ENCODE measurements at places on chromosomes 6 and 20. TPM values are rescaled to one million over a fixed set of nuclear protein-coding genes. Genes with fewer than 3 reads are reported as not detected.

Gene GCNT2
- 0.79 TPM for total RNA-seq

Gene NOX3
- not detected for total RNA-seq

GRCh38 chr6:140274548-140274947 lies 900.1 kb upstream of the CITED2 start:
- no peaks in the 10 kb centered on the region for H3K36me3 ChIP-seq
- H3K27me3 ChIP-seq: no peaks in the 10 kb centered on the region
- no peak overlapping the region for H3K4me3 ChIP-seq

GRCh38 chr6:10403385-10404106 lies 11.3 kb downstream of the TFAP2A start:
- peak overlapping the region; percentile 6 for H3K27ac ChIP-seq
- H3K4me3 ChIP-seq: peak overlapping the region; percentile 36
- peaks cover 52% of the 10 kb centered on the region for H3K27me3 ChIP-seq
- H3K4me1 ChIP-seq: peaks cover 13% of the 10 kb centered on the region

DNA sequence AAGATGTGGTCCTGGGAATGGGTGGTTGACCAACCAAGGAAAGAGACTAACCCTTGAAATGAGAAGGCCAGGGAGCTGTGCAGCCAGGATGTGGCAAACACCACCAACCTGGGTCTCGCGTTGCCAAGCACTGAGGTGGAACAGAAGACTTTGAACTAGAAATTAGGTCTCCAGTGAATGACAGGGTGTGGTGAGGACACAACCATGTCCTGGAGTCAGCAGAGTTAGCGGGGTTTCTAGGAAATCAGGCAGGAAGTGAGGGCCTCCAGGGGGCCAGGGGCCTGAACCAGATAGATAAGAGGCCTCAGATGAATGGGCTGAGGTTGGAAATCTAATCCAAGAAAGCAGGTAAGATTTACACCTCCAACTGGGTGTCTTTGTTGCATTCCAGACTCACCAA lies 353.3 kb upstream of the ARID1B start:
- no peak for DNase-seq
- H3K4me3 ChIP-seq: no peak overlapping the region
- H3K27me3 ChIP-seq: peaks cover 3% of the 10 kb centered on the region
- peaks cover 24% of the 10 kb centered on the region for H3K4me1 ChIP-seq
- H3K27ac ChIP-seq: no peak overlapping the region

All from natural killer cell (primary cell).